ENCODE measurements at places on chromosomes 1 and 21.

DNA sequence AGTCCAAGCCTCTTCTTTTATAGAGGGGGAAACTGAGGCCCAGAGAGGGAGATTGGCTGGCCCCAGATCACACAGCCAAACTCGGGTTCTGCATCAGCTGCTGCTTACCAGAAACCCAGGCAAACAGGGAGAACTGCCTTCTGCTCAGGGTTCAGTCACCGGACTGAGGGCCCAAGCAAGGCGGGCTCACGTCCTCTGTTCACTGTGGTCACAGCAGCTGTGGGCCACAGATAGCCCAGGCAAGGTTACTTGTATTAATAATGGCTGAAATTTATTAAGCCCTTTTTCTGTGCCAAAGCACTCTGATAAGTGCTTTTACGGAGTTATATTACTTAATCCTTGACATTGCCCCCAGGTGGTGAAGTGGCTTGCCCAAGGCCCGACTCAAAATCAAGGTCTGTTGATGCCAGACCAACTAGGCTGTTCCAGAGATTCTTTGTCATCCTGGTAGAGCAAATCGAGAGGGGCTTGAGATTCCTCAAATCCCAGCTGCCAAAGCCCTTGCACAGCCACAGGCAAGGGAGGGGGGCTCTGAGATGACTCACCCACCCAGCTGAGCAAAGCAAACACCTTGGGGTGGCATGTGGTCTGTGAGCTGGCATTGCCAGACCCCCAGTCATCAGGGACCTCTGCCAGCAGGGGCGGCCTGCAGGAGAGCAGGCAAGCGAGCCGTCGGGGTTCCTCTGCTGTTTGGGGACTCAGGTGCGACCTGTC lies 36.5 kb downstream of the EPHB2 start:
- DNase-seq = no peak

- DNase-seq = no peak
Observed at GRCh38 chr1:201729973-201730608, 98.9 kb upstream of the IPO9 start.

- DNase-seq = no peak
Observed at GRCh38 chr1:112114540-112114939, 125.1 kb upstream of the KCND3 start.

DNA sequence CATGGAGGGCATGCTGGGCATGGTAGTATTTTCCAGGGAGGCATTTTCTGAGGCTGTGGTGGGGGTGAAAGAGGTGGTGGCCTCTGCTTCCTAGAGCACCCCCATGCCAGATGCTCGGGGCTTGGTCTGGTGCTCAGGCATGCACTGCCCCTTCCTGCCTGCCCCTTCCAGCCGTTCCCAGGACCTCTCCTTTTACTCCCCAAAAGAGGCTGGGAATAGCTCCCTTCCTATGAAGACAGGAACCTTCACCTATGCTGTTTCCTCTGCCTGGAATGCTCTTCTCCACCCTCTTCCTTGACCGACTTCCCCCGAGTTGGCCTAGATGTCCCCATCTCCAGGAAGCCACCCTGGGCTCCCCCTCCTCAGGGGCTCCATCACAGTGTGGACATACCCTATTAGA lies 9.1 kb downstream of the EDN2 start:
- DNase-seq = no peak

- no peak for DNase-seq
Observed at GRCh38 chr21:17989780-17990179, 170.6 kb upstream of the C21orf91 start.

DNA sequence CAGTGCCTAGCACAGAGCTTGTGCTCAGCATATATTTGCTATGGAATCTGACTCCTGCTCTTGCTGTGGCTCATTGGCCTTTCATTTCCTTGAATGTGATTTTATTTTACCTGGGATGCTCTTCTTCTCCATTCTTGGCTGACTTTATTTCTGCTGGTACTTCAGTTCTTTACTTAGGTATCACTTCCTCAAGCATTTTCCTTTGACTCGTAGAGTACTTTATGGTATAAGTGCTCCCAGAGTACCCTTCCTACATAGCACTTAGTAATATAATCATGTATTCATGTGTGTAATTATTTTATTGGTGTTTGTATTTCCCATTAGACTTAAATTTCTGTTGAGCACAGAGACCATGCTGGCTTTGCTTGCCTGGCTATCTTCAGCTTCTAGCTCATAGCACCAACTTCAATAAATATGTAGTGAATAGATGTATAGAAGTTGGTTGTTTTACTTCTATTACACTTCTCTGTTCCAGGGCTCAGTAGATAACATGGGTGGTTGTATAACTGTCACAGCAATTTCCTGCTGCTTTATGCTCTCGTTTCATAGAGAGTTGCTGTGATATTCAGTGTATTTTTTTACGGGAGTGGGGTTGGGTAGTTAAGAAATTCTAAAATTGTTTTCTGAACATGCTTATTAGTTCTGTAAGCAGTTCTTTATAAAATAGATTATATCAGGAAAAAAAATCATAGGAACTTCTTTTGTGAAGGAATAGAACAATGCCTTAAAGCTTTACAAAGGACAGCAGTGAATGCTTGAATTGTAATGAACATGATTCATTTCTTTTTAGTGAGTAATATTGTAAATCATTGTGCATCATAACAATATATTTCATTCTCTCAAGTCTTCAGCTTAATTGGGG lies 112.2 kb downstream of the NEK7 start:
- DNase-seq = no peak

- DNase-seq = no peak
Observed at GRCh38 chr1:193387406-193387805, 201.0 kb upstream of the B3GALT2 start.

DNA sequence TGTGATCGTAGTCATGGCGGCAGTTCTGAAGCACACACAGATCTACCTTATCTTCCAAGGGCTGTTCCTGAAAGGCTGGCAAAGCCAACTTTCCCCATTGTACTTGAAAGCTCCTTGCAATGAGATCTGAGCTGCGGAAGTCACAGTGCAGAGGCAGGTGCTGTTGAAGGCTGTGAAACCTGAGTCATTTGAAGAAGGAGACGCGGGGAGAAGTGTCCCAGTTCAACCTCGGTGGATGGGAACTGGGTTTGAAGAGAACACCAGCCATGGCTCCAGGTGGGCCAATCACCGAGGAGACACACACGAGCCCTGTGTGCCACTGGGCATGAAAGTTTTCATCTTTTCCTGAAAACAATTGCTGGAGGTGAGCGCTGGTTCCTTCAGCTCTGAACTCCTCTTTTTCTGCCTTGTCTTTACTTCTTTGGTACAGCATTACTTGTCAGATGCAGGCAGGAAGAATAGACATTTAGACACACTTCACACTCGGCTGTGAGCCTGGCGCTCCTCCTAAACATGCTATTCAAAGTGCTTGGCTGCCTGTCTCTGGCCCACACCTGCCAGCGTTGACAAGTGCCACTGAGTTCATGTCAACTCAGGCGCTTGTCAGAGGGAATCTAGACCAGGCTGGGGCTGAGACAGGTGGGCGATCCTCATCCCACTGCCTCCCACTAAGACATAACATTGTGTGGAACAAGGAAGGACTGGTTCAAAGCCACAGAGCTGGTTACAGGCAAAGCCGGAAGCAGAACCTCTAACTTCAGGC lies 25.7 kb upstream of the PDE9A start:
- no peak for DNase-seq

- DNase-seq = no peak
Observed at GRCh38 chr21:25133939-25134338, 473.3 kb downstream of the MRPL39 start.

DNA sequence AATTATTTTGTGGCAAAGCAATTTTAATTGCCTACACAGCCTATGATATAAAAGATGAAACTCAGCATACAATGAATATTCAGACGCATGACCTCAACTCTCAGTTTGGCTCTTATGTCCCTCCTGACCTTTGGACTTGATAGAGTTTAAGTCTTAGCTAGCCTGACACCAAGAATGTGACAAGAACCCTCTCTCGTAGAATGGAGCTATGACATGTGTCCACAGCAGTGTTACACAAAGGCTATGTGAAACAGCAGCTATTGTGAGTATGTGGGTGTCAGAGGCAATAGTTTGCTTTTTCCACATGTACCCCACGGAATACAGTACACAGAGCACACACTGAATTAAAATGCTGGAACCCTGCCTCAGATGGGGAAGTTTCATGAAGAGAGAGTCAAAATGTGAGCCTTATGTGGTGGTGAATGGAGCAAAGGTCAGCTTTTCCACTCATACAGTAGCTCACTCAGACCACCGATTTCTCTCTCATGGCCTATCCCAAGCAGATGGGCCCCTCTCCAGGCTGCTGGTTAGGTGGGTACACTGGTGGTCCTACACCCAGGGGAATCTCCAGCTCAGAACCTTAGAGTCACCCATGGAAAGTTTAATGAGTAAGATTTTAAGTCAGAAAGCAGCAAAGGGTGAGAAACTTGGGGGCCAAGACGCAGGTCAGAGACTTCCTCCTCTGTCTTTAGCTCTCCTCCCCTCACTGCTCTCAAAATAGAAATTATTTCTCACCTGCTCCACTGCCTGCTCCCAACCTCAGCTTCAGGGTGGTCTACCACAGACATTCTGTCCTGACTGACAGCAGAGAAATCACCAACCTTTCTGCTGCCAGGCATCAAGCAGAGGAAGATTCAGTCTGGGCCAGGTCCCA lies 10.1 kb upstream of the XCL2 start:
- no peak for DNase-seq

DNA sequence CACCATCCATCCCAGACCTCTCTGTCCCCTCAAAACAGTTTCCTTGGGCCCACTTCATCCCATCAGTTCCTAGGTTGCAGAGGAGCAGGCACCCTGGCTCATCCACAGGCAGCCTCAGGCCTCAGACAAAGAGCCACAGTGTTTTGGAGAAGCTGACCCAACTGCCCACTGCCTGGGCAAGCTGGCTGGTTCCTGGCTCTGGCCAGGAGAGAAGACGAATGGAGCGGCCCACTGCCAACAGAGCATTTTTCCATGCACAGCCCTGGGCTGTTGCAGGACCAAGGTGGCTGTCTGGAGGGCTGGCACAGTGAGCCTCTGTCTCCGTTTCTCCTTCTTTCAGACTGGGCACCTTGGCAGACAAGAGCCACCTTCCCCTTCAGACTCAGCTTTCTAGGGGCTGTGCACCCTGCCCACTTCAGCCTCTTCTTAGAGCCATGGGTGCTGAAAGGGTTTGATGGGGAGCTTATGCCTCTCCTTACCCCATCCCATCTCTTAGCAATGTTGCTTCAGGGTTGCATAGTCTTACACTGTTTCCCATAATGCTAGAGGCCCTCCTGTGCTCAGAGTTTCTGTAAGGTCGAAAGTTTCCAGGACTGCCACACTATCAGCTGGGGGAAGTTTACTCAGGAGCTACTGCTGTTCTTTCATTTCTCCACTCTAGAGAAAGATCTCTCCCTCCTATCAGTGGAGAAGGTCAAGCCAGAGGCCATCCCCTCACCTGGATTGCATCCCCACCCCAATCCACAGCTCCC lies 973 bp downstream of the FMOD start:
- DNase-seq = no peak

- peak; percentile 10 for DNase-seq
Observed at GRCh38 chr1:99577313-99577712, 68.6 kb upstream of the PALMD start.

GRCh38 chr1:67559222-67559700 lies 125.7 kb upstream of the GADD45A start:
- DNase-seq = peak; percentile 20

DNA sequence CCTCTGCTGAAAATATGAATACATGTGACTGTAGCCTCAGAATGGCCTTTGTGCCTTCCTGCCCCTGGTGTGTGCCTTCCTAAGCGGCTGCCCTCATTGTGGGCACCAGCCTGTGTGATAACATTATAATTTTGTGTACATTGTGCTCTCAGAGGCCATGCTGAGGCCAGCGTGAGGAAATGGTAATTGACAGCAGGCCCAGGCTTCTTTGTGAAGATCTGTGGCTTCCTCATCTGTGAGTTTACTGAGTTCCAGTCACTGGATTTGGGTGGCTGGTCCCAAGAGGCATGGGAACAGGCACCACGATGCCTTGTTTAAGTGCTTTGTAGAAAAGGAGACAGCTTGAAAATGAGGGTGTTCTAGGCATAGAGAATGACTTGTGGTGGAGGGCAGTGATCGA lies 389.3 kb downstream of the OMA1 start:
- no peak for DNase-seq

DNA sequence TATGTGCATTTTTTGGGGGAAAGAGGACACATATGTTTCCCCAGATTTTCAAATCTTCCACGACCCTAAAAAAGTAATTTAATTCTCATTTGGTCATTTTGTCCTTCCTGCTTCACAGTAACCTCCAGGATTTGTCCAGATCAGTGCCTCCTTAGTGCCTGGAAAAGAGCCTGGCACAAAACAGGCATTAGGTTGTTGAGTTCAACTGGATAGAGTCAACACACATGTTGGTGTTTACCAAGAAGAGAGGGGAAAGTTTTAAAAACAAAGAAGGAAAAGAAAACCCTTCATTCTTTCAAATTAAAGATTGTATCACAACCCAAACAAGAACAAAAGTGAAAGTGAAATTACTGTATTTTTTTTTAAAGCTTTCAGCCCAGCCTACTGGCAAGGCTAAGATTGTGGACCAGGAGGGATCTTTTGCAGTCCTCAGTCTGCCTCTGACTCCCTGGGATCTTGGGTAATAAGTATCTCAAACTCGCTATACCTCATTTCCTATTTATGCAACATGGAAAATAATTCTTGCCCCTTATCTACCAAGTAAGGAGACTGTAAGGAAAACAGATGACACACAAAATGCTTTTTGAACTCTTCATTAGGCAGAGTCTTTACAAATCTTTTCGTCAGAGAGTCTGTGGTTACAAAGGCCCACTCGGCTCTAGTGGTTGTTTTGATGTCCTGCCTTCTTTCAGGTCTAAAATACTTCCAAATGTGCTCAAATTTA lies 57.8 kb downstream of the ZNF281 start:
- no peak for DNase-seq

GRCh38 chr1:240528591-240528990 lies 83.4 kb downstream of the GREM2 start:
- DNase-seq = no peak

GRCh38 chr1:68111519-68112436 lies 61.4 kb upstream of the DIRAS3 start:
- peak; percentile 10 for DNase-seq

GRCh38 chr1:238135708-238136664 lies 245.3 kb upstream of the ZP4 start:
- DNase-seq = no peak

- DNase-seq = no peak
Observed at GRCh38 chr1:115225993-115226685, 111.9 kb downstream of the NGF start.

DNA sequence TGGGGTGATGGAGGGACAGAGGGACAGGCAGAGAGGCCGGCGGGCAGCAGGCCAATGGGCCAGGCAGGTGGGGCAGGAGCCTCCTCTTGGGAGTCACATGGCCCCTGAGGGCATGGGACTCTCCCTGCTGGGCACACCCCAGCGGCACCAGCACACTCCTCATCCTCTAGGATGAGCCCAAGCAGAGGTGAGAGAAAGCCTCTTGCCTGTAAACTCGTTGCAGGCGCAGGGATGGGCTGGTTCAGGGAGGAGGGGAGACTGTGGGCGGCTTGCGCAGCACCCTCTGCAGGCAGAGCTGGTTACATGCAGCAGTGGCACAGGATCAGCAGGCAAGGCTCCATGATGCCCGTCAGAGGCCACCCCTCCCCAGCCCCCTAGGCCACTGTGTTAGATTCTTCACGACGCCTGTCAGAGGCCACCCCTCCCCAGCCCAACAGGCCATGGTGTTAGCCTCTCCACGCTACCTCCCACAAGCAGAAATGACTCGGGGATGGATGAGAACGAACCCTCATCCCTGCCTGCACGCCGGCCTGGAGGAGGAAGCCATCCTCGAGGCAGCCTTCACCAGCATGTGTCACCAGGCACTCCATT lies 209.7 kb upstream of the VAMP3 start:
- DNase-seq = peak; percentile 61

GRCh38 chr1:240771450-240771849 lies 159.5 kb upstream of the GREM2 start:
- DNase-seq = no peak
